ENCODE measurements at places on chromosomes 5 and 9.

GRCh38 chr9:27675354-27675753 lies 102.1 kb upstream of the C9orf72 start:
- no peak for DNase-seq

GRCh38 chr9:37192803-37193202 lies 72.4 kb downstream of the ZCCHC7 start:
- no peak for DNase-seq

DNA sequence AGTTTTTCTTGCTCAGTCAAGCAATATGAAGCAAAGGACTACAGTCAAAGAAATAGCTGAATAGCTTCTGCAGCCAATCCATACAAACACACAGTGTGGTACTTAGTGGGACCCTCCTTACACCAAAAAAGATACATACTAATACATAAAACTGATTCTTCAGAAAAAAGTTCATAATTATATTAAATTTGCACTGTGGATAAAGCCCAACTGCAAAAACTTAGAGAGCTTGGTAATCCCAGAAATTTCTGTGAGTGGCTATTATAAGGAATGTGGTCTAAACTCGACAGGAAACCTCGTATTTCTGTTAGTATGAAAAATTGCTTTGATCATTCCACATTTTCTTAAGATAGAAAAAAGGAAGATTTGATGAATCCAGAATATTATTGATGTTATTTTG lies 245.4 kb downstream of the FBXL17 start:
- DNase-seq = no peak

GRCh38 chr5:1734908-1735289 lies 64.7 kb downstream of the MRPL36 start:
- DNase-seq = no peak

- DNase-seq = no peak
Observed at GRCh38 chr5:159416438-159416837, 86.2 kb upstream of the IL12B start.

GRCh38 chr5:176659860-176660461 lies 12.7 kb downstream of the TSPAN17 start:
- DNase-seq = no peak

- no peak for DNase-seq
Observed at GRCh38 chr9:126549246-126550006, 64.3 kb upstream of the LMX1B start.

DNA sequence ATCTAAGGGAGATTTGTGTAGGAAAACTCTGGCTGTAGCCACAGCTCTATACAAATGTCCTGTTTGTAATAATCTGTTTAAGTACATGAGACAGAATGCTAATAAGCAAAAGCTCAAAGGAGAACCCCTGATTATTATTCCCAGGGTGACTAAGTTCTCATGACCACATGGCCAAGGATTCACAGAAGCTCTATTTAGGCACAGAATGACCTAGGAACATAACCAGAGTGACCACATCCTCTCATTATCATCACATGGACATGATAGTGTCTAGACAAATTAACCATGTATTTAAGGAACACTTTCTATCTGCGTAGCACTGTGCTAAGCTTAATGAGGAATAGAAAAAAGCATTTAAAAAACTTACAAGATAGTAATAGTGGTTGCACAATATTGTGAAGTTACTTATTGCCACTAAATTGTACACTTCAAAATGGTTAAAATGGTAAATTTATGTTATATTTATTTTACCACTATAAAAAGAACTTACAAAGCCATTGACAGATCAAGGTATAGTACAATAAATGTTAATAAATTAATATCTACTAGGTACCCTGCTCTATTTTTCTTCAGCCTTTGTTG lies 56.3 kb downstream of the STX17 start:
- DNase-seq = no peak

DNA sequence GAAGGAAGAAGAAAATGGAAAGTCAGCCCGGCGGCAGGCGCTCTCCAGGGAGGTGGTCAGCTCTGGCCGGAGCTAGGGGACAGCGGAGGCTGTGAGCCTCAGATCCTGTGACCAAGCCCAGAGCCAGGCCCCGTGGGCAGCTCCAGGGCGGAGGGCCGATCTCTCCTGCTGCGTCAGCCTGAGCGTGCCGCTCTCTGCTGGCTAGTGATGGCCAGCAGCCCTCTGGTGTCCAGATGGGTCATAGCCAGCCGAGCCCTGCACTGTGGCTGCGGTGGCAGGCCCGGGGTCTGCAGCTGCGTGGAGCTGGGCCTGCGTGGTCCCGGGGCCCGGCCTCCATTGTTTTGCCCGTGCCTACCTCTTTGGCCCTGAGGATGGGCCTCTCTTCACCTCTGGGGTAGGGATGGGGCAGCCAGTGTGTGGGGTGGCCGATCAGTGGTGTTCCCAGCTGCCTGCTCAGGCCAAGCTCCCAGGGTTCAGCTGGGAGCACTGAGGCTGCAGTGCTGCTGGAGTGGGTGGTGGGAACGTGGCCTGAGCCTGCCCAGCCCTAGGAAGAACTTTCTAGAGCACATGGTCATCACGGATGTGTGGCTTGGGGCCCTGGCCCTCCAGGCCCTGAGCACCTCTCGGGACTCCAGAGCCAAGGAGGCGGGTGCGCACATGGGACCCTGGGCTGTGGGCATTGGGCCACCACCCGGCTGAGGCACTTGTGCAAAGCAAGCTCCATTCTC lies 17.1 kb upstream of the NRARP start:
- no peak for DNase-seq

GRCh38 chr5:136021016-136021405 lies 7.8 kb upstream of the TGFBI start:
- no peak for DNase-seq

- no peak for DNase-seq
Observed at GRCh38 chr9:136437430-136437829, 2.2 kb downstream of the INPP5E start.

DNA sequence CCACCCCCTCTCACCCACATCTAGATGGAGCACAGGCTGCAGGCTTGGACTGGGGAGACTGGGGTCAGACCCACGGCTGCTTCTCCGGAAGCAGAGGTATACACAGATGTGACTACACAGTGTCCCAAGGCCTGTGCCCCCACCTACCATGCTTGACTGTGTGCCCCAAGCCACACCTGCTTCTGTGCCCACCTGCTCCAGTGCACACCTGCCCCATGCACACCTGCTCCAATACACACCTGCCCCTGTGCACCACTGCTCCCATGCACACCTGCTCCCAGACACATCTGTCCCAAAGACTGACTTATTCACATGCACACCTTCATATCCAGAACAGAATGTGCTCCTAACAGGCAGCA lies 5.5 kb upstream of the COL5A1 start:
- no peak for DNase-seq

GRCh38 chr5:39333104-39333503 lies 31.2 kb downstream of the C9 start:
- no peak for DNase-seq

DNA sequence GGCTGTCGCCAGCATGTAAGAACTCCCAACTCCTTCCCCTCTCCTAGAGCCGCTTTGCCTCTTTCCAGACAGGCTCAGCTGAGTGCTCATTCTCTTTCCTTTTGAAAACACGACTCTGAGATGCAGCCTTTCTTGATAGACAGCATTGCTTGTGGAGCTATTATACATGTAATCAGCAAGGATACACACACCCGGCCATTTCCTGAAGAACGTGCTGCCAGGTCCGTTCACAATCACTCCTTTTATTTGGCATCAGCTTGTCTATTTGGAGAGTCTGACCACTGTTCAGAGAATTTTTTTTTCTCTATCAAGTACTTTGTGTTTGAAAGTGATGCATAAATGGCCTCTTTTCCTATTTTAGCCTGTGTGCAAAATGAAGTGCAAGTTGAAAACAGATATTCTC lies 328.7 kb downstream of the MARCHF11 start:
- DNase-seq = no peak

- DNase-seq = no peak
Observed at GRCh38 chr5:96699186-96699820, 37.1 kb downstream of the CAST start.

DNA sequence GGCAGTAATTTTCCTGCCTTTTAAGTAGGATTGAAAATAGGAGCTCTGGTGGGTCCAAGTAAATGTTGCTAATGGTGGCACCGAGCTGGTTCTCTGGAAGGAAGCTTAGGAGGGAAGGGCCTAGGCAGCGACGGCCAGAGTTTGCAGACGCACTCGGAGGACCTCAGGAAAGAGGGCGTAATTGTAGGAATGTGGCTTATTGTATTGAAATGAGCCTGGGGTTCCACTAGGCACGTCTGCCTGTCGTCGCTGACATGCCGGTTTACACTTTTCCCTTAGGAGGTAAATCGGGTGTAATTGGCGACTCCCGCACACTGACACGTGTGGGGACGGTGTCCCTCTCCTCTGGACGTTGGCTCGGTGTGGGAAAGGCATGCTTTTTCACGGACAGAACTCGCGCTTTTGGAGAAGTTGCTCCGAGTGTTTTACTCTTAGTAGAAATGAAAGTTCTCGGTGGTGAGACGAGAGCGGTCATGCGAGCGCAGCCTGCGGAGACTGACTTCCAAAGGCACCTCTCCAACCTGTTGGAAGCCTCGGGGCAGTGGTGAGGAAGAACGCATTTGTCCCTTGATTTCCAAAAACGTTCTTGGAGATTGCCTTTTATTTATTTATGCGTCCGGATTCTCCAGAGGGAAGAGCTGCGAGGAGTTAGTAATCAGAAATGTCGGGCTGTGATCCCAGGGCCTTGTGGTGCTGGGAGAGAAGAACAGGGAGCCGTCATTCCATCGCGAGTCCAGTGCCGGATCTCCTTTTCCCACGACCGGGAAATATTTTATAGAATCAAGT lies 1.3 kb downstream of the NR4A3 start:
- DNase-seq = no peak

GRCh38 chr5:37043693-37044092 lies 167.1 kb downstream of the NIPBL start:
- no peak for DNase-seq

DNA sequence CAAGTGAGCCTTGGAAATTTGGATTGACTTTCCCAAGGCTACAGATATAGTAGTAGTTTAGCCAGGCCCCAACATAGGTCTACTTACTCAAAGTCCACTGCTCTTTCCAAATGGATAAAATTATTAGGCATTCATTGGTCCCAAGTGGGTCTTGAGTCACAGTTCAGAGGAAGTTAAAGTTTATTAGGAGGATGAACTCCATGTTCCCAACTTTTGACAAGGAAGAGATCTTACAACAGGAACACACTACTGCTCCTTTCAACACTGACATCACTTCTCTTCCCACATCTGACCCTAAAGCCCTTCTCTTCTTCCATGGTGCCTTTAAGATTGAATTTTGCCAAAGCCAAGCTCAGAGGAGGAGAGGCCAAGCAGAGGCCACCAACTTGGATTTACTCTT lies 234.5 kb upstream of the TRIM32 start:
- no peak for DNase-seq

DNA sequence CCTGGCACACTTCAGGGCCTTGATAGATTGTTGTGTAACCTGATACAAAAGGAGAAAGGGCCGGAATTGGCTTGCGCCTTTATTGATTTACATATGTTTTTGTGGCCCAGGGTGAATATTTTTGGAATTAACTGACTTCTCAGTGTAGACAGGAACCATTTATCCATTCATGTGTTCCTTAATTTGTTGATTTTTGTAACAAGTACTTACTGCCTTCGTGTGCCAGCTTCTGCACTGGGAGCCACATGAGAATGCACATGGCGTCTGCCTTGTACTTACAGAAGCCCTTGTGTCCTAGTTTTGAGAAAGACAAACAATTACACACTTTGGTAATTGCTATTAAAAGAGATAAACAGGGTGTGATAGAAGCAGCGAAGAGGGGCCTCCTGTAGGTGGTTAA lies 26.4 kb downstream of the EHMT1 start:
- no peak for DNase-seq

DNA sequence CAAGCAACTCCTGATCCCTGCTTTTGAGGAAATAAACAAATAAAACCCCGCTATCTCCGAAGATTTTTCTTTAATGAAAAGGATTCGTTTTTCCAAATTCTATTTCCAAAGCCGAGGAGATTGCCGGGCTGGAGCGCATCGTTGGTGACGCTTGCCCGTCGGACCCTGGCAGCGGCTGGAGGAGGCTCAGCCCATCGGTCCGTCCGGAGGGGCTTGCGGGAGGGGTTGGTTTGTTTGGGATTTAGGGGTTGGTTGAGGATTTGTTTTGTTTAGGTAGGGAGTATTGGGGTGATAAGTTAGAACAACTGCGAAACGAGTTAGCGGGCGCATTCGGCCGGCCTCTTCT lies 20.8 kb downstream of the URM1 start:
- no peak for DNase-seq

- no peak for DNase-seq
Observed at GRCh38 chr5:58066076-58066475, 393.8 kb downstream of the PLK2 start.

DNA sequence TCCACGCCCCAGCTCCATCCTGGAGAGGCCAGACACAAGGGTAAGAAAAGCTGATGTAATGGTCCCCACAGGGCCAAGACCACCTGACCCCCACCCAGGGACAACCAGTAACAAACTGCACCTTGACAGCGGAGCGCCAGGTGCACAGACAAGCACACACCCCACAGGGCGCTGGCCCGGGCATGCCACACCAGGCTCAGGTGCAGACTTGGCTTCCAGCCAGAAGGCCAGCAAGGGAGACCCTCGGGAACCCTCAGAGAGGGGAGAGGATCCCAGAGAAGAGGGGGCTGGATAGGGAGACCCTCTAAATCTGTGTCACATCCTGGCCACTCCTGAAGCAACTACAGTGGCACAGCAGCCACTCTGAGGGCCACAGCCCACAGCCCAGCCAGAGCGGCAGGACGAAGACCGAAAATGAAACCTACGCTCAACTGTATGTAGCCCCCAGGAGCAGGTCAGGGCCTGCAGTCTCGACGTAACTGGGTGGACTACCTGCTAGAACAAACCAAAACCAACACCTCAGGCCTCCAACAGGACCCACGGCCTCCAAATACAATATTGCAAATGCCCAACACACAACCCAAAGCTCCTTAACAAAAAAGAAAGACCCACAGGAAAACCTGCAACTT lies 18.5 kb downstream of the CAMSAP1 start:
- DNase-seq = no peak

GRCh38 chr9:123640792-123641222 lies 284.8 kb downstream of the CRB2 start:
- DNase-seq = peak; percentile 62

GRCh38 chr9:84947412-84947972 lies 278.0 kb downstream of the NTRK2 start:
- DNase-seq = no peak

GRCh38 chr5:120655828-120656435 lies 191.8 kb downstream of the PRR16 start:
- peak; percentile 1 for DNase-seq

- no peak for DNase-seq
Observed at GRCh38 chr5:178206166-178207101, 2.1 kb downstream of the HNRNPAB start.

Data from activated CD4-positive, alpha-beta T cell treated with anti-CD3 and anti-CD28 coated beads, Interleukin-2, Interleukin-4, amounts not matched to agents 100 ng/mL and 50 ng/mL, durations not matched to agents 16 hours and 8 hours (primary cell).